Stimulated activated CD4-positive, alpha-beta T cell treated with anti-CD3 and anti-CD28 coated beads, Interleukin-2, amount 100 ng/mL, for 24 hours (primary cell): ENCODE measurements at places on chromosomes 12 and 14.

DNA sequence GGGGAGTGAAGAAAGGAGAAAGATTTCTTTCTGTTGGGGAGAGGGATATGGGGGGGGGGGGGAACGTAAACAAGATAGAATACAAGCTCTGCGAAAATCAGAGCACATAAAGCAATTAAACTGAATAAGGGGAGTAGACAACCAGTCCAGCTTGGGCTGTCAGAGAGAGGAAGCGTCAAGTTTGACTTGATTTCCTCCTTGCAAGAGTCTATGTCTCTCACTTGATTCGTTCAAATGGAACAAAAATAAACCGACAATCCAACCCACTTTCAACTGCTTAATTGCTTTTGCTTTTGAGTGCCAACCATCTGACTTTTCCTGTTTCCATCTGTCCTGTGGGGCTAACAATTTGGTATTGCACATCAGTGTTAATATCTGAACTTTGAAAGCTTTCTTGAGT lies 942 bp downstream of the SYT1 start:
- DNase-seq = no peak

DNA sequence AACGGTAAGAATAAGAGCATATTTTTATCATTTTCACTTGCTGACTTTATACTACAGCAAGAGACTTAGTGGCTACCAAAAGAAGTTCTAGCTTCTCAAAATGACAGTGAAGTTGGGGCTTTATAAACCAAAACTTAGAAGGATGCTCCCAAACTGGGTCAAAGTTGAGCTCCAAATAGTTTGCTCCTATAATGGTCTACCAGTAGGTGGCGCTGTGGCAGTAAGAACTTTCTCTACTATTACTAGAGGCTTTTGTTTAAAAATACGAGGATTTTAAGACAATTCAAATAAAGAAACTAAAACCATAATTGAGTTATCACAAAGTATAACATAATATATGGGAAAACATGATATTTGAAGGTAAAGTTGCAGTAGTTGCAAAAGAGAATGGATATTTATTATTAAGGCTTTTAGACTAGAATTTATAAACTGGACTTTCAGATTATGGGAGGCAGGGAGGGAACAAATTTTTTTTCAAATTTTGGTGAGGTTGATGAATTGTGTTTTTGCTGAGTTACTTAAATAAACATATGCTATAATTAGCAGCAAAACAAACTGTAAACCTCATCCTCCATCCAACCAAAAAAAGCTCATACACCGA lies 75.0 kb downstream of the TGFB3 start:
- peak; percentile 73 for DNase-seq

DNA sequence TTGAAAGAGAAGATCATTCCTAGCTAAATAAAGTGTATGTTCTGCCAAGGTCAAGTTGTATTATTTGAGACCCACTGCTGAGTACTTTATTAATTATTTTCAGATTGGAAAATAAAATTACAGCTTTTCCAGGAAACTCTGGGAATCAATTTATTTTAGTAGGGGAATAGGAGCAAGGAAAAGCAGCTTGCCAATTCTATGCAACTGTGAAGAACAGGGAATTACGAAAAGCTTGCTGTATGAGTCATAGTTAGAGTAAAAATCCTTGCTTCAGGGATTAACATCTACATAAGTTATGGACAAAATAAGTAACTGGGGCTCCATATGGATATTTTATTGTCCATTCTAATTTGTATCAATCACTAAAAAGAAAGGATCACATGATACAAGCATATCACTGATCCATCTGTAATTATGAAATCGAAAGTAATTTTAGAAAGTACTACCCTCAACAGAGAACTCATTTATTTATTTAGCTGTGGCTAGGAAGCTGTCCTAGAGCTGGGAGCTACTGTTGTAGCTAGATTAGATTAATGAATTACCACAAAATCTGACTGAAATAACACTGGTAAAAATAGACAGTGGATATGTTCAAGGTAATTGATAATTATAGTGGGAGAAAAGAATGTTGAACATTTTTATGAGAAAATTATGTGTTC lies 303.5 kb upstream of the NPAS3 start:
- no peak for DNase-seq

DNA sequence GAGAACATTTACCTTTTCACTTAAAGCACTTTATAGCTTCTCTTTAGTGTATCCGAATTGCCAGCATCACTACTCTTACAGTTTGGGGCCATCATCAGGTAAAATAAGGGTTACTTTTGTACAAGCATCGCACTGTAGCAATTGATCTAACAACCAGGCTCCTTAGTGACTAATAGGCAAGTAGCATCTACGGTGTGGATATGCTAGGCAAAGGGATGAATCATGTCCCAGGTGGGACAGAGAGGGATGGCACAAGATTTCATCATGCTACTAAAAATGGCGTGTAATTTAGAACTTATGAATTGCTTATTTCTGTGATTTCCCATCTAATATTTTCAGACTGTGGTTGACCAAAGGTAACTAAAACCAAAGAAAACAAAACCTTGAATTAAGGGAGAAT lies 582.3 kb downstream of the KCNH5 start:
- no peak for DNase-seq

DNA sequence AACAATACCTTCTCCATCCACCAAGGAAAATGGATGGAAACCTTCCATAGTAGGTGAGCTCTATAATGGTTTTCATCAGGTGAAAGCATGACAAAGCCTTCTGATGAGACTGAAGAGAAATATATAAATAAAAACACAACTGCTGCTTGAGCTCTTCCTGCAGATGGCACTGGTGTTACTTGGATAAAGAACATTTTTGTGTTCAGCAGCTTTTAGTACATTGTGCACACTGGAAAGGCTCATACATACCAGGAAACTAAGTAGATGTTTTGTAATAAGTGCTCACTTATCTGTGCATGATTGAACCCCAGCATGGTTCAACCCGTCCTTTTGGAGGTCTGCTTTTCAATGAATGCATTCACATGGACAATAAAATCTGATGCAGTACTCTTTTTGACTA lies 357.3 kb upstream of the MIS18BP1 start:
- DNase-seq = no peak

DNA sequence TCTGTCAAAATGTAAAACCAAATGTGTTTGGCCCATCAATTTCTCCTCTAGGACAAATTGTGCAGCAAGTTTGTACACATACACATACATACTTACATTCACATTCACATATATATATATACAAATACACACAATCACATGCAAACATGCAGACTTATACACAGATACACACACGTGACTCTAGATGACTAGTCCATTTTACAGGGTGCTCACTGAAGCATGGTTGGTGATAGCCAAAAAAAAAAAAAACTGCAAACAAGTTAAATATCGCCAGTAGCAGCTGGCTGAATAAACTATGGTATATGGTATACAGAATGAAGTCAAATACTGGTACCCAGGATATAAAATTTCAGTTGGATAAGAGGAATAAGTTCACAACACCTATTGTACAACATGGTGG lies 77.9 kb downstream of the SLC25A21 start:
- DNase-seq = no peak

DNA sequence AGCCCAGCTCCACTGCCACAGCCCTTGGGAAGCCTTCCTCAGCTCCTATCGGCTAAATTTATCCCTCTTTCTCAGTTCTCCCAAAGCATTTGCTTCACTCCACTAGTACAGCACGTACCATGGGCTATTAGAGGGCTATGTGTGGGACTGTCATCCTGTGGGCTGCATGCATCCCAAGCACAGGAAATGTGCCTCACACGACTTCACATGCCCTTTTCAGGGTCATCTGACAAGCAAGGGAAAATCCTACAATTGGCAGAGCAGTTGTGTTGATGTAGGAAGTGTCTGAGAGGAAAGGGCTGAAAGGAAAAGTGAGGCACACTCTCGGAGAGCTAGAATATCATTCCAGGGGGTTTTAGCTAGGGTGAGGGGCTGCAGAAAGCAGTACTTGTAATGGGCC lies 47.6 kb downstream of the NINJ2 start:
- DNase-seq = no peak
